ENCODE measurements at places on chromosomes 16 and 17. TPM values are rescaled to one million over a fixed set of nuclear protein-coding genes. Genes with fewer than 3 reads are reported as not detected.
A peak's percentile ranks its signal among the peaks of the same experiment; 100 is the strongest.

The FBXW10 gene
- not detected for total RNA-seq

The ITGA2B gene
- 1.1 TPM for total RNA-seq

- no peaks in the 10 kb centered on the region for H3K4me1 ChIP-seq
- H3K27me3 ChIP-seq: no peaks in the 10 kb centered on the region
- no peaks in the 10 kb centered on the region for H3K36me3 ChIP-seq
- no peak overlapping the region for H3K27ac ChIP-seq
- no peak for DNase-seq
These were observed 151.9 kb downstream of the IRX5 start for GRCh38 chr16:55082591-55082976.

GRCh38 chr17:78737332-78737731, 44.7 kb downstream of the CYTH1 start:
- peak overlapping the region; percentile 75 for H3K27ac ChIP-seq
- H3K27me3 ChIP-seq: no peaks in the 10 kb centered on the region
- H3K4me1 ChIP-seq: peaks cover 75% of the 10 kb centered on the region
- no peak for DNase-seq
- peaks cover 11% of the 10 kb centered on the region for H3K36me3 ChIP-seq

DNA sequence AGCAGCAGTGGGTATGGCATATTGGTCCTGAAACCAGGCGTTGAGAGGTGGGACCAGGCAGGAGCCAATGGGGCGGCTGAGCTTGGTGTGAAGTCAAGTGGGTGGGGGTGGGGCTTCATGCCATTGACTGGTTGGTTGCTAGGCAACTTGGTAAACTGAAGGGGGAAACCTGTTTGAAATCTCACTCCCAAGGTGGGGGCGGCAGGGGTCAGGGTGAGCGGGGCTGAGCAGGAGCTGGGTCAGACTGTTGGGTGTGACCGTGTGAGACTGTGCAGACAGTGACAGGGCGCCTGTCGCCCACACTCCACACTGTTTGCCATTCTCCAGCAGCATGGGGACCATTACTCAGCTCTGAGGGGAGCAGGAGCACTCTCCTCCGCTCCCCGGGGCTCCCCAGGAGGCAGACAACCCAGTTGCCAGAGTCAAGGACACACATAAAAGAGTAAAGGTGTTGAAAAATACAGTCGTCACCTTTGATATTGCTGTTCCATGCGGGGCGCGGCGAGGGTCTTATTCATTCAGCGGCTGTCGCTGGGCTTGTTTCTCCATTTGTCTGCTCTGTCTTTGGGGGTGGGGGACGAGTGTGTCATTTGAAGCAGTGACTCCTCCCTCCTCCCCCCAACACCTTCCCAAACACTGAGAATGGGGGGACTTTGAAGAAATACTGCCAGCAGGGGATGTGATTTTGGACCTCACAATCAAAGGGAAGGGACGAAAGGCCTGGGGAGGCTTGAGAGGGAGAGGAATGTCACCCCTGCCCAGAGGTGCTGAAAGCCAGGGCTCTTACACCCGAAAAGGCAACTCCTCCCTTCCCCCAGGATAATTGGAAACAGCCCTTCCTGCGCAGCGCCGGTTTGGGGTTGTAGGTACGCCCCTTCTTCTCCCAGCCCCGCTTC, 1.2 kb upstream of the EFNB3 start:
- H3K36me3 ChIP-seq: peaks cover 23% of the 10 kb centered on the region
- no peak overlapping the region for H3K4me3 ChIP-seq
- DNase-seq: no peak
- no peaks in the 10 kb centered on the region for H3K4me1 ChIP-seq
- peaks cover 83% of the 10 kb centered on the region for H3K27me3 ChIP-seq
- H3K27ac ChIP-seq: no peak overlapping the region

- no peak for DNase-seq
- no peak within 1 kb of the TSS for H3K27ac ChIP-seq
- no peaks in the 10 kb centered on the region for H3K27me3 ChIP-seq
- no peaks in the 10 kb centered on the region for H3K36me3 ChIP-seq
- H3K4me1 ChIP-seq: no peaks in the 10 kb centered on the region
These were observed at the start of gene CCL2 for GRCh38 chr17:34254651-34255380. Gene CCL2, plus strand, starts transcription at chr17:34255285. Its CDS starts 65 bp downstream, at chr17:34255350.

DNA sequence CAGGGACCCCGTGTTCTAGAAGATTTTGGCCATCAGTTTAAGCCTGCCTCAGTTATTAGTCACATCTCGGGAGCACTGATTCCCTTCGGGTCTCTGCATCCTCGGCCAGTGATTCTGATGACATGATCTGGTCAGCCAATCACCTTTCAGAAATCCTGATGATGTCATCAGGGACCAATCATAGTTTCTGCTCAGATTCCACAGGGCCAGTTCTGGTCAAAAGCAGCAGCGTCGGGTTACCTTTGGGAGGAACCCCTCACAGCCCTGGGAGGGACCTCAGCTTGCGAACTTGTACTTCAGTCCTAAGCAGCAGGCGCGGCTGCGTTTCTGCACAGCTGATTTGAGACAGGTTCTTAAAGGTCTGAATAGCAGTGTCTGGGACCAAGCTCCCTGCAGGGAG, 13.9 kb downstream of the KDM8 start:
- H3K27me3 ChIP-seq: no peaks in the 10 kb centered on the region
- no peak for DNase-seq
- H3K4me3 ChIP-seq: no peak overlapping the region
- no peak overlapping the region for H3K27ac ChIP-seq
- H3K36me3 ChIP-seq: peaks cover 10% of the 10 kb centered on the region

GRCh38 chr17:71799657-71800056, 321.2 kb upstream of the SOX9 start:
- H3K4me3 ChIP-seq: no peak overlapping the region
- no peaks in the 10 kb centered on the region for H3K36me3 ChIP-seq
- DNase-seq: no peak
- H3K27me3 ChIP-seq: no peaks in the 10 kb centered on the region

DNA sequence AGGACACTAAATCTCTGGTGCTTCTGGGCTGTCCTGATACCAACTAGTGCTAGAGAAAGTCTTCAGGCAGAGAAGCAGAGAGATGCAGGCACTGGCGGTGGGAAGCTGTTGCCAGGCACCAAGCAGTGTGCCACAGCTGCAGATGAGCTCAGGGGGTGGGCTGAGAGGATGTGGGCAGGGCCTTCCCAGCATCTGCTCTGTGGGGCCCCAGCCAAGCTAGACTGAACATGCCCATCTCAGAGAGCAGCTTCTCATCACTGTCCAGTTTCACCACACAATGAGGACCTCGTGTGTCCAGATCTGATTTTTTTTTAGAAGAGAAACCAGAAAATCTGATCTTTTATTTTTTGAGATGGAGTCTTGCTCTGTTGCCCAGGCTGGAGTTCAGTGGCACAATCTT, 17.1 kb downstream of the PSKH1 start:
- no peaks in the 10 kb centered on the region for H3K27me3 ChIP-seq
- peaks cover 36% of the 10 kb centered on the region for H3K36me3 ChIP-seq
- H3K27ac ChIP-seq: no peak overlapping the region
- H3K4me1 ChIP-seq: no peaks in the 10 kb centered on the region
- H3K4me3 ChIP-seq: no peak overlapping the region
- peak; percentile 18 for DNase-seq

DNA sequence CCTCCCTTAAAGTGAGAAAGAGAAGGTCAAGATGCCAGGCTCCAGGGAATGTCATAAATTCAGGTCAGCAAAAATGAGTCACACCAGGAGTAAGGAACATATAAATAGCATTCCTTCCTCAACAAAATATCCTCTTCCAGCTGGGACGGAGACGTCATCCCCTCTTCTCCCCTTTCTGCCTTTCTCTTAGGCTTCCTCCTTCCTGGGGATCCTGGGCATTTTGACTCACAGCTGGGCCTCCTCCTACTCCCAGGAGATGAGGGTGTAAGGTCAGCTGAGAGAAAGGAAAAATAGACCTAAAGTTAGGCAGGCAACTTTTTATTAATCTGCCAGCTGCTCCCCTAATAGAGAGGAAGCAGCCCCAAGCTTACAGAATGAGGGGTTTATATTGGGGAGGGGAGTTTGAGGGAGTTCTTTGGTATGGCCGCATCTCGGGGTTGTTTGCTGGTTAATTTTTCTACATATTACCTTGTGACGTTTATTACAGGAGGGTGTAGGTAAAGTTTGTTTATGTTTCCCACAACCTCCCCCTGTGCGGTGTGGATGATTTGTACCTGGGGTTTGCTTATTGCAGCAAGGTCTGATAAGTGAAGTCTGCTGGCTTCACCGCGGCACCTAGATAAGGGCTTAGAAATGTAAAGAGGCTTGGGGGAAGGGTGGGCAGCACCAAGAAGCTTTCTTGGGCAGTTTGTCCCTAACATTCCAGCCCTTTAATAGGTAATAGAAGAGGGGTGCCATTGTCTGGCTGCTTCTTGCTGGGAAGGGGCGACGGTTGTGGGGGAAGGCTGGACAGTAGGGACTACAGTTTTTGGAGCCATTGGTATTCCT, 7.1 kb upstream of the ZNF747 start:
- H3K4me3 ChIP-seq: no peak overlapping the region
- no peaks in the 10 kb centered on the region for H3K36me3 ChIP-seq
- no peak for DNase-seq

- H3K27ac ChIP-seq: no peak overlapping the region
- DNase-seq: no peak
- H3K36me3 ChIP-seq: no peaks in the 10 kb centered on the region
- H3K27me3 ChIP-seq: peaks cover 12% of the 10 kb centered on the region
These were observed 19.2 kb downstream of the HNF1B start for GRCh38 chr17:37725601-37726146.

GRCh38 chr17:13785981-13786598, 184.4 kb upstream of the HS3ST3A1 start:
- no peak overlapping the region for H3K4me3 ChIP-seq
- no peak for DNase-seq
- H3K27me3 ChIP-seq: no peaks in the 10 kb centered on the region
- H3K36me3 ChIP-seq: no peaks in the 10 kb centered on the region
- no peaks in the 10 kb centered on the region for H3K4me1 ChIP-seq

DNA sequence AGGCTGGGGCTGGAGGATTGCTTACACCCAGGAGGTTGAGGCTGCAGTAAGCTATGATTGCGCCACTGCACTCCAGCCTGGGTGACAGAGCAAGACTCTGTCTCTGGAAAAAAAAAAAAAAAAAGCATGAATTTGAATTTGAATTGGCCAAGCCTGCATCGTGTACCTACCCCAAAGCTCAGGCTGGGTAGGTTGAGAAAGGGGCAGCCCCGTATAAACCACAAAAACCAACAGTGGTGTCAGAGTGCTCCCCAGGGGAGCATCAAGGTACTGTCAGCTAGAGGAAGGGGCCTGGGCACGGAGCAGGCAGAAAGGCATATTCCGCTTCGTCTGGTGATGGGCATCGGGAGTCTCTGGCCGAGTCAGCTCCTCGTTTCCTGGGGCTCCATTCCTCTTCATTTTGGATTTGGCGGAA, 40.9 kb downstream of the RAP1GAP2 start:
- no peak overlapping the region for H3K4me3 ChIP-seq
- H3K4me1 ChIP-seq: peaks cover 14% of the 10 kb centered on the region
- peak; percentile 19 for DNase-seq
- no peak overlapping the region for H3K27ac ChIP-seq
- no peaks in the 10 kb centered on the region for H3K36me3 ChIP-seq

DNA sequence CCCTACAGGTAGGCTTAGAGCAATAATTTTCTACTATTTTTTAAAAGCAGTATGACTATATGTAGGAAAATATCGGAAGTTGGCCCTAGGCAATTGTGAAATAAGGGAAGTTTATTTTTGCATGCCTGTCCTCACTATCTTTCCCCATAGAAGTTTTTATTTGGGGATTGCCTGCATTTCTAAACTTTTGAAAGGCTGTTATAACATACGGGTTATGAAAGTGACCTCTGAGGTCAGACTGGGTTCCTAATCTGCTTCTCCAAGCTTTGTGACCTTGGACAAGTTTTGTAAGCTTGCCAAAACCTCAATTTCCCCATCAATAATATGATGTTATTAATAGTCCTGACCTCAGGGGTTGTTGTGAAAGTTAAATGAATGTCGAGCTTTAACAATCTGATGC, 67.1 kb downstream of the ARHGAP44 start:
- H3K4me3 ChIP-seq: no peak overlapping the region
- H3K4me1 ChIP-seq: no peaks in the 10 kb centered on the region
- no peaks in the 10 kb centered on the region for H3K36me3 ChIP-seq
- H3K27me3 ChIP-seq: peaks cover 7% of the 10 kb centered on the region
- no peak overlapping the region for H3K27ac ChIP-seq

GRCh38 chr17:55283256-55283965, 18.7 kb downstream of the HLF start:
- no peak overlapping the region for H3K27ac ChIP-seq
- H3K27me3 ChIP-seq: no peaks in the 10 kb centered on the region
- no peaks in the 10 kb centered on the region for H3K36me3 ChIP-seq
- H3K4me1 ChIP-seq: peaks cover 6% of the 10 kb centered on the region
- H3K4me3 ChIP-seq: no peak overlapping the region

The TP53TG3B gene
- not detected for total RNA-seq

- no peaks in the 10 kb centered on the region for H3K36me3 ChIP-seq
- H3K27ac ChIP-seq: no peak overlapping the region
- no peak for DNase-seq
- H3K4me3 ChIP-seq: no peak overlapping the region
These were observed 52.4 kb downstream of the AXIN2 start for GRCh38 chr17:65509032-65509431.

- H3K27ac ChIP-seq: peak overlapping the region; percentile 94
- no peaks in the 10 kb centered on the region for H3K36me3 ChIP-seq
- H3K4me1 ChIP-seq: peaks cover 100% of the 10 kb centered on the region
These were observed 7.3 kb upstream of the NR1D1 start for GRCh38 chr17:40107522-40108174.

- H3K27ac ChIP-seq: no peak overlapping the region
- no peak overlapping the region for H3K4me3 ChIP-seq
- H3K27me3 ChIP-seq: peaks cover 2% of the 10 kb centered on the region
- no peaks in the 10 kb centered on the region for H3K4me1 ChIP-seq
- no peaks in the 10 kb centered on the region for H3K36me3 ChIP-seq
These were observed 587.3 kb upstream of the CDH5 start for GRCh38 chr16:65779201-65779600.

The ST6GALNAC2 gene
- 2.1 TPM for total RNA-seq

DNA sequence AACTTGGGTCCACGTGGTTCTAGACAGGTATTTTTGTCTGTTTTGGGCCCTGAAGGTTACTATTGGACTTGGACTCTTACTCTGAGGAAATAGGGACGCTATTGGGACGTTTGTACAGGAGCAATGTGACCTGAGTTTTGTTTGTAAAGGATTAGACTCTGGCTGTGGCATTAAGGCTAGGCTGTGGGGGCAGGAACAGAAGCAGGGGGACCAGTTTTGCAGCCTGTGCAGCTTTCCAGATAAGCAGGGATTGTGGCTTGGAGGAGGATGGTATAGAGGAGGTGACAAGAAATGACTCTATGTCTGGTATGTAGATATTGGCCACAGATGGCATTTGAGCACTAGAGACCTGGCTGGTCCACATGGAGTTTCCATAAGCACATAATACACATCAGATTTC, 12.8 kb downstream of the NOD2 start:
- H3K36me3 ChIP-seq: no peaks in the 10 kb centered on the region
- no peak overlapping the region for H3K27ac ChIP-seq
- peaks cover 19% of the 10 kb centered on the region for H3K4me1 ChIP-seq
- no peak for DNase-seq
- H3K27me3 ChIP-seq: no peaks in the 10 kb centered on the region

The CDH1 gene
- total RNA-seq: 6.8 TPM

The SYNGR3 gene
- total RNA-seq: 5.7 TPM

DNA sequence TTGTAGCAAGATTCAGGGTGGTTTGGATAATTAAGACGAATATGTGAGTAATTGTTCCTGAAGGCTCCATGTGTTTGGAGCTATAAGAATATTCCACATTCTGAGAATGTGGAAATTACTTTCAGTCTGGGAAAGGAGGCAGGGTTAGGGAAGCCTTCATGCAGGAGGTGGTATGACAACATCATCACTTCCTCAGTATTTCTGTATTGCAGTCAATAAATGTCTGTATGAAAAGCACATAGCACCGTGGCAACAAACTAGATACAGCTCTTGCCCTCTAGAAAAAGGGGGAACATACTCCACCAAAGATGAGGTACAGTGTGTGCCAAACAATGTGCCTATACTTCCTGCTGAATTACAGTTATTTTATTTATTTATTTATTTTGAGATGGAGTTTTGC, 26.1 kb upstream of the DHRS7B start:
- peaks cover 20% of the 10 kb centered on the region for H3K4me1 ChIP-seq
- H3K36me3 ChIP-seq: no peaks in the 10 kb centered on the region
- H3K4me3 ChIP-seq: no peak overlapping the region
- H3K27ac ChIP-seq: no peak overlapping the region

Measured in T-cell (primary cell).